ENCODE measurements at places on chromosomes 4 and X.

DNA sequence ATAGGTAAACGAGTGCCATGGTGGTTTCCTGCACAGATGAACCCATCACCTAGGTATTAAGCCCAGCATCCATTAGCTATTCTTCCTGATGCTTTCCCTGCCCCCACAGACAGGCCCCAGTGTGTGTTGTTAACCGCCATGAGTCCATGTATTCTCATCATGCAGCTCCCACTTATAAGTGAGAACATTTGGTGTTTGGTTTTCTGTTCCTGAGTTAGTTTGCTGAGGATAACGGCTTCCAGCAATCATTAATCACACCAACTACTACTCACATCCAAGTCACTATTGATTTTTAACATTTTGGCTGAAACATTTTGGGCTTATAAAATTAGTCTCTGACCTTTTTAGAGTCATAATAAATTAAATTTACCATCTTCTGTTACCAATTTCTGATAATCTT lies 205.3 kb downstream of the SPOCK3 start:
- no peak for DNase-seq

DNA sequence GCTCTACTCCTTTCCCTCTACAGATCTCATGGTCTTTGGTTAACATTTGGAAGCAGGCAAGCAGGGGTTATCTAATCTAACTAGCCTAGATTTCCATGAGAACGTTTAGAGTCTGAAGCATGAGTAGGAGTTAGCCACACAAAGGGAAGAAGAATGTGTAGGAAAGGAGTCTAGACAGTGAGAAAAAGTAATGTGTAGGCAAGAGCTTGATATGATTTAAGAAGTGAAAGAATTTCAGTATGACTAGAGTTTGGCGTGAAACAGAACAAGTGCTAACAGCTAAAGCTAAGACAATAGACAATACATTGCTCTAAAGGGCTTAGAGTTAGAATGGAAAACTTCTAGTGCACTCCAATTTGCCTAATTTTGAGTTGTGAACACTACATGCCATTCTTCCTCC lies 10.8 kb downstream of the CXCL8 start:
- no peak for DNase-seq

GRCh38 chr4:168472920-168473319 lies 7.4 kb downstream of the DDX60L start:
- DNase-seq = no peak

DNA sequence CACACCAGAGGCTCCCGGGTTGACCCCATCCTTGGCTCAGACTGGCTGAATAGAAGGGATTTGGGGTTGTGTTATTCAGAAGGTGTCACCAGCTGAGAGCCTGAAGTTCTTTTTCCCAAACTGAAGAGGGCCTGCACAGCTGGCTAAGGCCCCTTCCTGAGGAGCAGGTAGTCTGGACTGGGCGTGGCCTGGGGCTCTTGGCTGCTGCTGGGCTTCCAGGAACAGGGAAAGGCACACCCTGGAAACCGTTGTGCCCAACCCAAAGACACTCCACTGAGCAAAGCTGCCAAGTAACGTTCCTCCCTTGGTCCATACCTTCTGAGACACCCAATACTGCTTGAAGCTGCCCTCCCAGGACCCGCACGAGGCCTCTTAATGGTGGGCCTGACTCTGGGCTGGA lies 8.3 kb upstream of the CXCR3 start:
- no peak for DNase-seq

DNA sequence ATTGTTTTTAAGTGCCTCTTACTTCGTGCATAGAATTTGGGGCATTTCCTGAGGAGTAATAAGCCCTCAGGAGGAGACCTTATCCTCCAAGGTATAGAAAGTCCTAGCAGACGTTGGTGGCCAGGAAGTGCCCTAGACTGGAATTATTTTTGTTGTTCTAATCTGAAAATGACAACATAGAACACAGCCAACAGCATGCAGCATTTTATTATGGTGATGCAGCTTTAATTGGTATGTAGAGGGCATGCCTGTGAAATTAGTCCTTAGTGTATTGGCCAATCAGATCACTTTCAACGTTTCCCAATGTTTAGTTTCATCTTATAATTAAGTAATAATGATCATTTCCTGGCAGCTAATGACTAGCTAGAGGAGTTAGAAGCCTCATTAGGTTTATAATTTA lies 199.2 kb downstream of the SHROOM3 start:
- DNase-seq = no peak

DNA sequence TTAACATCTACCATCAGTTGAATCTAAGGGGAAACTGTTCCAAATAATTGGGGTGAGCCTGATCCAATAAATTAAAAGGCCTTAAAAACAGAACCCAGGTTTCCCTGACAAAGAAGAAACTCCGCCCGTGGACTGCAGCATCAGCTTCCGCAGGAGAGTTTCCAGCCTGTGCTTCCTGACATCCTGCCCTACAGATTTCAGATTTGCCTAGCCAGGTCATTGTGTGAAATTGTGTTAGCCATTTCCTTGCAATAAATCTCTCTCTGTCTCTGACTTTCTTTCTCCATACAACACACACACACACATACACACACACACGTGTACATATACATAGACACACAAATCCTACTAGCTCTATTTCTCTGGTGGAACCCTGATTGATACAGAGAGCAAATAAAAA lies 48.3 kb upstream of the LCORL start:
- DNase-seq = no peak

DNA sequence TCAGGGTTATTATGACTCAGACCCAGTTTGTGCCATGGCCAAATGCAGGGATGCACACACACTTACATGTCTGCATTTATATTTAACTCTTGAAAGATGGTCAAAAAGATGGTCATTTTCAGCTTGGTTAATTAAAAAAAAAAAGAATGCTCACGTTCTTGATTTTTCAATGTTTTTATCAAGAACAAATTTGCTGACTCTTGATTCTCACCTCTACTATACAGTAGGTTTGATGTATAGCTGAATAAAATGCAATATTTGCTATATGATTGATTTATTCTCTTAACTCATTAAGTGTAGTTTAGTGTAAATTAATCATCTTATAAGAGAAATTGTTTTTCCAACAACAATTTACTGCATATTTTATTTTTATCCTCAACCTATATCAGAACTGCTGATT lies 160.4 kb downstream of the SLIT2 start:
- no peak for DNase-seq

DNA sequence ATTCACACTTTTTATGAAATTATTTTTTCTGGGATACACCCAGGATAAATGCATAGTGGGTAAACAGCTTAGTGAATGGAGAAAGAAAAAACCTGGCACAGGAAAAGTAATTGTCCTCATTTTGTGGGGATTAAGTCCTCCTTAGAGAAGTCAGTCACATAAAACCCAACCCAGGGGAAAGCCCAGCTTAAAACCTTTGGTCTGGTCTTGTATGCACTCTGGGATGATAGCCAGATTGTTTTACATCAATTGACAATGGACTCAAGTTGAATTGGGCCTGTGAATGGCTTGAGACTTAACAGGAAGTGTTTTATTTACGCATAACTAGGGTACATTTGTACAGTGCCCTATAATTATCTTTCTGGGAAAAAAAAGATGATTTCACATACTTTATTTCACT lies 561.3 kb upstream of the GRIA3 start:
- no peak for DNase-seq

DNA sequence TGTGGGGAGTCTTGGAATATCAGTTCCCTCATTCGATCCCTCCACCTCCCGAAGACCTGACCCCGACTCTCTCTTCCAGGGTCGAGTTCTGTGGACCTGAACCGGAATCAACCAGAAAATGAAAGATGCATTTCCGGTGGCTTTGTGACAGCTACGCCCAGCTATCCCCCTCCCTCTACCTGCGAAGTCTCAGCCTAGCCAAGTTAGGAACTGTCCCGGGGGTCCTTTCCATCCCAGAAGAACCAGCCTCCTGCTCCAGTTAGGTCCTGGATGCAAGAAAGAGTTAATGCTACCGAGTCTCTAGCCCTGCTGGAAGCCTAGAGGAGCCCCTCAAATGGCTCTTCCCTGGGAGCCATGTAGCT lies 13.4 kb upstream of the ETDC start:
- no peak for DNase-seq

- peak; percentile 59 for DNase-seq
These were observed 433 bp downstream of the MMAA start for GRCh38 chr4:145619639-145619996.

GRCh38 chr4:180860089-180860720 lies 1383.0 kb upstream of the TENM3 start:
- DNase-seq = no peak

- no peak for DNase-seq
These were observed 22.4 kb upstream of the ARMCX4 start for GRCh38 chrX:101462892-101463291.

GRCh38 chr4:52575406-52575805 lies 83.7 kb downstream of the USP46 start:
- no peak for DNase-seq

DNA sequence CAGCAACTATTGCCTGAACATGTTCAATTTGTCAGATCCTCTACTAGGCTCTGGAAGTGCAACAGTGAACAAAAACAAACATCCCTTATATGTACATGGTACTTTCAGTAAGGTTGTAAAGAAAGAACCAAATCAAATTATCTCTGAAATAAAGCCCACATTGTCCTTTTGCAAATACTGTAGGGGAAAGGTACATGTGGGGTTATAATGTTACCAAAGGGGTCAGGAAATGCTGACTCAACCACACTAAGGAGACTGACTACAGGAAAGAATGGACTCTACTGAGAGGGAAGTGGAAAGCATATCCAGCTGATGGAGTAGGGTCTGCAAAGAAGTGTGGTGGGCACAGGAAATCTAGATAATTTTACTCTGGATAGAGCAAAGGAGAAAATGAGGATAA lies 61.5 kb downstream of the PCDH18 start:
- no peak for DNase-seq

DNA sequence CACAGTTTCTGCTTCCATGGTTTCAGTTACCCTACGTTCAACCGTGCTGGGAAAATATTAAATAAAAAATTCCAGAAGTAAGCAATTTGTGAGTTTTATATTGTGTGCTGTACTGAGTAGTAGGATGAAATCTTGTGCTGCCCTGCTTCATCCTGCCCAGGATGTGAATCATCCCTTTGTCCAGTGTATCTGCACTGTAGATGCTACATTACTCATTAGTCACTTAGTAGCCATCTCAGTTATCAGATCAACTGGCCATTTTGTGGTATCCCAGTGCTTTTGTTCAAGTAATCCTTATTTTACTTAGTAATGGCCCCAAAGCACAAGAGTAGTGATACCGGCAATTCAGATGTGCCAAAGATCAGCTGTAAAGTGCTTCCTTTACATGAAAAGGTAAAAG lies 97.9 kb downstream of the COX18 start:
- DNase-seq = no peak

- no peak for DNase-seq
These were observed 944.4 kb upstream of the FTHL17 start for GRCh38 chrX:32016195-32016594.

GRCh38 chr4:115675719-115676118 lies 562.3 kb upstream of the NDST4 start:
- no peak for DNase-seq

- DNase-seq = no peak
These were observed 109.0 kb downstream of the UCHL1 start for GRCh38 chr4:41365681-41366080.

GRCh38 chr4:69489856-69490255 lies 5.8 kb downstream of the UGT2B4 start:
- no peak for DNase-seq

GRCh38 chrX:95291561-95291960 lies 1393.1 kb upstream of the DIAPH2 start:
- DNase-seq = no peak

- DNase-seq = peak; percentile 93
These were observed at the start of gene FMR1 for GRCh38 chrX:147911192-147912022. Gene FMR1, plus strand, starts transcription at chrX:147911919. Its CDS starts 261 bp downstream, at chrX:147912180.

DNA sequence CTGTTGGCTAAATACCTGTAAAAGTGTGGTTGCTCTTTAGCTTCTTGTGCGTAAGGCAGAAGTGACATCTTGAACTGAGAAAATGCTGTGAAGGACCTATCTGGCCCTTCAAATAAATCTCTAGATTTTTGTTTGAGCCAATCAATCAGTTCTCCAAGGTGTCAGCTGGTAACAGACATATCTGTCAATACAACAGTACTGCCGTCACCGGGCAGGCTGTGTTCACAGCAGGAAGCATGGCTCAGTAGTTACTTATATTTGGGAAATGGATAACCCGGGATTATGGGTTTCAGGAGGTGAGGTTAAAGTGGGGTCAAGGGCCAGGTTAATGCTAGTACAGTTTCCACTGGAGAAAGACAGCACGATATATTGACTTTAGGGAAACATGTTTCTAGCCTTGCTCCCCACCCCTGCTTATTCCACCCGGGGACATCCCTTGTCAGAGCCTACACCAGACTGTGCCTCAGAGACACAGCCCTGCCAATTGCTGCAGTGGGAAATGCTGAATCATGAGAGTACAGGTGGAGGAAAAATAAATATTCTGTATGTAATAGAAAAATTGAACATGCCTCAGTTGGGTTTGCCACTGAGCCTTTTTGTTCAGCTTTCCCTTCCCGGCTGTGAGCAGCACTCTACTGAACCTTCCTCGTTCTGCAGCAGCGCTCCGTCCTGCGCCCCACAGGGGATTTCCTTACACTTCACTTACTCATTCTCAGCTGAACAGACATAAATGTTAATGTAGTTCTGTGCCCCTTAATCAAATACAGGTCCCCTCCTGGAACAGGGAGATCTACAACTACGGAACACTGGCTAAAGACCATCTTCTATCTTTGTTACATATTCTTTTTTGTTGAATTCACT lies 121.1 kb downstream of the MGST2 start:
- DNase-seq = no peak

DNA sequence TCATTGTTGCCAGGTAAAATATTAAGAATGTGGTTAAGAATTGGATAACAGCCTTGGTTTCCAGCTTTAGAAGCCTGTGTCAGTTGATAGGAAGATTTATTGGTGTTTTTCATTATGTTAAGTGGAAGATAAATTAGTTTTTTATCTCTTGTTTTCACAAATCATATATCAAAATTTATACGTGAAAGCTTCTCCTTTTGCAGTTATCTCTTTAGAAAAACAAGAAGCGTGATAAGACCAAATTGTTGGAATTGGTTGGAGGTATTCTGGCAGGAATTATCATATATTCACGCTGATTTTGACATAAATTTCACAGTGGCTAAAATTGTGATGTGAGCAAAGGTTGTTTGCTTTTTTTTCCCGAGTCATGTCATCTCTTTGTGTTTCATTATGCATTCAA lies 90.6 kb downstream of the FRMPD4 start:
- no peak for DNase-seq

DNA sequence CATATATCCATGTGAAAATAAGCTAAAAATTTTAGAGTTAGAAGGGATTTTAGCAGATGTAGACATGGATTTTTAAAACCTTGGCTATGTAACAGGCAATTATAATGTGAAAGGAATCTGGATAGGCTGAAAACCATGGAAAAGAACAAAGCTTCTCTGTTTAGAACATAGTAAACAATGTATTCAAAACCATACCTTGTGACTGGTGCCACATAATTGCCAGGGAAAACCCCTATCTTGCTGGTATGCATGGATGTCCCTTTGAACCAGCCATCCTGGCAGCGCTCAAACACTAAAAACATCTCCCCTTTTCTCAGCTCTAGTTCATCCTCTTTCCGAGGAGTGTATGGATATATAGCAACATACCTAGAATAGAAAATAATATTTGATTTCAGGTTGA lies 110.6 kb upstream of the CBR4 start:
- no peak for DNase-seq

Data from activated naive CD4-positive, alpha-beta T cell treated with anti-CD3 and anti-CD28 coated beads, Interleukin-2, amount 50 U/mL, for 16 hours (primary cell).